Right cardiac atrium (tissue), 5 donors: ENCODE measurements at places on chromosomes 3 and 15.

GRCh38 chr3:168072323-168072650, 23.4 kb downstream of the GOLIM4 start:
- DNase-seq = no peak

DNA sequence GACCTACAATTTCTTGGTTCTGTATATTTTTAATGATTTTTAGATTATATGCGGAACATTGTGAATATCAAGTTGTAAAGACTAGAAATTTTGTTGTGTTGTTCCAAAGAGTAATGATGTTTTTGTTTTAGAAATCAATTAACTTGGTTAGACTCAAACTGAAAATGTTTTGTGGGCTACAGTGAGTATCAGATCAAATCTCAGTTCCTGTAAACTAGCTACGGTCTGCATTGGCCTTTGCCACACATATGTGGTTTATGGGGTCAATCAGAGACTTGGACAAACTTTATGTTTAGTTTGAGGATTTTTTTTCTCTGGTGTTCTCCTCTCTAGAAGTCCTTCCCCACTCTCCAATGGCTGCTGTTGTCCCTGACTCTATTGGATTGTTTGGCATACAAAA, 308.0 kb upstream of the THRB start:
- DNase-seq = no peak

DNA sequence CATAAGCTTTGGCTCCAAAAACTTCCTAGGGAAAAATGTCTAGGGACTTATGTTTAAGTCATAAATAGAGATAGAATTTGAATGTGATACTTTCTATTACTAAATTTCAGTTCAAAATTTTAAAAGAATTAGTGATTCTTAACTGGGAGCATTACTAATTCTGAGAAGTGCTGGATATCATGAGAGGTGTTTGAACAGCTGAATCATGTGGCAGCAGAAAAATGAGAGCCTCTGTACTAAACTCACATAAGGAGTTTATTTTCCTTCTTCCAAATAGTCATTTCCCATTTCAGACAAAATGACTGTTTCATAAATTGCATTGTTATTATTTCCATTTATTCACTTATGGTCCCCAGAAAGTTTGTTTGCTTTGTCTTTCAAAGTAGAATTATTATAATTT, 62.7 kb downstream of the SLMAP start:
- no peak for DNase-seq

- no peak for DNase-seq
Measured at GRCh38 chr3:67064105-67064504, 66.0 kb downstream of the KBTBD8 start.

DNA sequence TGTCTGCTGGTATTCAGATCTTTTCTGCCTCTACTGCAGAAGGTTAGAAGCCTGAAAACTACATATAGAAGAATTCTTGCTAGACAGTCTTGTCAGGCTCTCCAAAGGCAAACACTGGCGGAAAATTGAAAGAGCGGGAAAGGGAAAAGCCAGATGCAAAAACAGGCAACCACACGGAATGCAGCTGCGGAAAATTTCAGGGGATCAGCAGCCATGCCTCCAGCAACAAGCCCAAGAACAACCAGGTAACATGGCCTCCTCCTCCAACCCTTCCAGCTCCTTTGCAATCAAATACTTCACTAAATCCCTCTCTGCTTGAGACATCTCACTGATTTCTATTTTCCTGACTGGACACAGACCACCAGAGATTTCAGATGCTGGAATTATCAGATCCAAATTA, 9.6 kb downstream of the UBP1 start:
- no peak for DNase-seq

GRCh38 chr3:33111581-33111980, 2.2 kb upstream of the CRTAP start:
- no peak for DNase-seq
